ENCODE measurements at places on chromosomes 7 and 10.
A peak's percentile ranks its signal among the peaks of the same experiment; 100 is the strongest.

DNA sequence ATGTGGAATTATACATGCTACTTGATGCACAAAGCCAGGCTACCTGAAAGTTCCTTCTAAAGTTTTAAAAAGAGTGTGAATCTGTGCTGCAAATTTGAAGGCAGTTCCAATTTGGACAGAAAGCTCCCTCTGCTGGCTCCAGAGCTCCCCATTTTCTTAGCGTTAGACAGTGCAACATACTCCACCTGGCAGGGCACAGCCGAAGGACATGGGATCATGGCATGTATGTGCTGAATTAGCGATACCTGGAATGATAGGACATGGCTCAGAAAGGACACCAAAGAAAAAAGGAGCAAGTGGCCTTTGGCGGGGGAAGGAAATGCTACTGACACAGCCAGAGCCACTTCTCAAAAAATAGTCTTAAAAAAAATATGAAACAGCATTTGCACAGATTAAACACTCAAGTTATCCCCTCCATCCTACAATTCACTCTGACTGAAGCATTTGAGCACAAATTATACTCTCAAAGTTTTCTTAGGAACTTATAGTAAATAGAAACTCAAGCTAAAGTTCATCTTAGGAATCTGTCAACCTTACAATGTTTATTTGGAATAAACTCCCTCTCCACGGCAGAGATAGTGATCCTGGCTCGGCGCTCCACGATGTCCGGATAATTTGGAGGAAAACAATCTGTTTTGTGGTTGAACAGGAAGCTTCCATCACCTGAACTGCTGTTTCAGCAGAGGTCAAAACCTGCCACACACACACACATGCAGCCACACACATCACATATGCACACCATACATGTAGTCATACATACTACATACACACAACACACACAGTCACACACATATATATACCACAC, 80.0 kb downstream of the C7orf25 start:
- DNase-seq = peak; percentile 37

GRCh38 chr7:118846977-118847376, 622.5 kb downstream of the ANKRD7 start:
- DNase-seq = no peak

- DNase-seq = no peak
Measured at GRCh38 chr7:134071355-134072331, 55.5 kb upstream of the LRGUK start.

GRCh38 chr7:31052841-31053601, 913 bp downstream of the ADCYAP1R1 start:
- DNase-seq = no peak

GRCh38 chr7:100675105-100675451, 1.5 kb downstream of the GNB2 start:
- DNase-seq = no peak

DNA sequence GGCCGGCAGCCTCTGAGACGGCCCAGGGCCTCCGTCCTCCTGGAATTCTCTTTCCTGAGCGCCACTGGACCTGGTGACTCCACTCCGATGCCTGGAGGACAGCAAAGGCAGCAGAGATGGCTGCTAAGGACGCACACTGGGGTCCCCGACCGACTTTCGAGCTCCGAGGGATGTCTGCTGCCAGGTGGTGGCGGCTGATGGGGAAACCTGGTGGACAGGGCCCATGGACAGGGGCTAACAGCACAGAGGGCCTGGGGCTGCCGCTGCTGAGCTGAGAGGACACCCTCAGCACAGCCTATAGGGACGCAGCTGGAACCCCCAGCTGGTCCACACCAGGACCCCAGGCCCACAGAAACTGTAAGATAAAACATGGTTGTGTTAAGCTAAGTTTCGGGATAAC, 366.3 kb downstream of the DNAJB6 start:
- no peak for DNase-seq

DNA sequence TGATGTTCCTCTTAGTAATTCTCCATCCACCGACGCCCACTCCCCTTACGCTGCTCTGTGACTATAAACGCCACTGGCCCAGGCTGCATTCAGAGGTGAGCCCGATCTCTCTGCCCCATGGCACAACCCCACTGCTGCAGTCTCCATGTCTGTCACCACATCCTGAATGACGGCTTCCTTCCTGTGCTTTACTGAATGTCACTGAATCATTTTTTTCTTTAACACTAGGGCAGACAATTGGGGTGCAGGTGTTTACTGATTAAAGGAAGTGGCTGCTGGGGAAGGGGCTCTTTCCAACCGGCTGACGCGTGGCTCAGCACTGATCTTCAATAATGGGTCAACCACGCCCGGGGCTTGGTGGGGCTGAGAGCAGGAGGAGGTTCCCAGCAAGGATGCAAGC, 208.3 kb downstream of the USP6NL start:
- no peak for DNase-seq

- no peak for DNase-seq
Measured at GRCh38 chr7:134966691-134967090, 19.6 kb upstream of the AGBL3 start.

DNA sequence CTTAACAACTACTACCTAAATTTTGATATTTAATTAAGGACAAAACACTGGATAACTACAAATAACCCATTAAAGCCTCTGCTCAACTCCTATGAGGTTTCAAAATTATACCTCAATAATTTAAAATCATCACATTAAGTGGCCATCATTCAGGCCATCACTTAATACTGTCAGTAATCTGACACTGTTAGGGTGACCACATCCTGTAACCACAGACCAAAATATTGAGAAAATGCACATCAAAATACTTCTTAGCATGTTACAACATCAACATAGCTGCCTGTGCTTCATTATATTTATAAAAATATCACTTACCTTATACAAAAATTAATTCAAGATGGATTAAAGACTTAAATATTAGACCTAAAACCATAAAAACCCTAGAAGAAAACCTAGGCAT, 23.3 kb downstream of the SEM1 start:
- no peak for DNase-seq

Data from NCI-H460 (cell line).